ENCODE measurements at places on chromosomes 5 and 9.

- DNase-seq, result no peak
These were observed 180.5 kb upstream of the ZNF462 start for GRCh38 chr9:106682420-106682819.

- peak; percentile 48 for DNase-seq
These were observed at the start of gene MVB12B for GRCh38 chr9:126326228-126327005. TSS of gene MVB12B (plus strand) at chr9:126326829. CDS start at chr9:126326930, 101 bp downstream.

DNA sequence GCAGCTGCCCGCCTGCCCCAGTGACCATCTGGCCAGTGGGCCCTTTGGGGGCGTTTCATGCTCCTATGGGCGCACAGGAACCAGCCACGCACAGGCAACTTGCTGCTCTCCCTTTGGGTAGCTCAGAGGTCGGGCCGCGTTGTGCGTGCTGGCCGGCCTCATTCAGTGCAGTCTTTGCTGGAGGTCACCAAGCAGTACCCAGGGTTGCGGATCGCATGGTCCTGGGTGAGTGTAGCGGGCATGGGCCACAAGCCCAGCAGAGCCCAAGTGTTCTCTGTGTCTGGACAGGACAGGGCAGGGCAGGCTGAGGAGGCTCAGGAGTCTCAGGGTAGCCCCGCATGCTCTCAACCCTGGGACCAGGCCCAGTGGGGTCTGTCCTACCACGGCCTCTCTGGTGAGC, 9.9 kb upstream of the MRNIP start:
- no peak for DNase-seq

DNA sequence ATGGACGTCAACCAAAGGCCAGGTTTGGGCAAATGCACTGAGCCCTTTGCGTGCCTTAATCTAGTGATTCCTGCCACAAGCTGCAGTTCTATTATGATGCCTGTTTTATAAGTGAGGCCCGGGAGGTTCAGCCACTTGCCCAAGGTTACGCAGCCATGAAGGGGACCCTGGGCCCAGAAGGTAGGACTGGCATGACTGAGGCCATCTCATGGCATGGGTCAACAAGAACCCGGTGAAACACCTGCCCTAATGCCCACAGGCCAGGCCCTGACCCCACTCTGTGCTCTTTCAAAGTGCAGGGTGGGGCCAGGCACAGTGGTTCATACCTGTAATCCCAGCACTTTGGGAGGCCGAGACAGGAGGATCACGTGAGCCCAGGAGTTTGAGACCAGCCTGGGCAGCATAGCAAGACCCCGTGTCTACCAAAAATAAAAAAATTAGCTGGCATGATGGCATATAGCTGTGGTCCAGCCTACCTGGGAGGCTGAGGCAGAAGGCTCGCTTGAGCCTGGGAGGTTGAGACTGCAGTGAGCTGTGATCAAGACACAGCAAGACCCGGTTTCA, 8.6 kb downstream of the NINJ1 start:
- no peak for DNase-seq

DNA sequence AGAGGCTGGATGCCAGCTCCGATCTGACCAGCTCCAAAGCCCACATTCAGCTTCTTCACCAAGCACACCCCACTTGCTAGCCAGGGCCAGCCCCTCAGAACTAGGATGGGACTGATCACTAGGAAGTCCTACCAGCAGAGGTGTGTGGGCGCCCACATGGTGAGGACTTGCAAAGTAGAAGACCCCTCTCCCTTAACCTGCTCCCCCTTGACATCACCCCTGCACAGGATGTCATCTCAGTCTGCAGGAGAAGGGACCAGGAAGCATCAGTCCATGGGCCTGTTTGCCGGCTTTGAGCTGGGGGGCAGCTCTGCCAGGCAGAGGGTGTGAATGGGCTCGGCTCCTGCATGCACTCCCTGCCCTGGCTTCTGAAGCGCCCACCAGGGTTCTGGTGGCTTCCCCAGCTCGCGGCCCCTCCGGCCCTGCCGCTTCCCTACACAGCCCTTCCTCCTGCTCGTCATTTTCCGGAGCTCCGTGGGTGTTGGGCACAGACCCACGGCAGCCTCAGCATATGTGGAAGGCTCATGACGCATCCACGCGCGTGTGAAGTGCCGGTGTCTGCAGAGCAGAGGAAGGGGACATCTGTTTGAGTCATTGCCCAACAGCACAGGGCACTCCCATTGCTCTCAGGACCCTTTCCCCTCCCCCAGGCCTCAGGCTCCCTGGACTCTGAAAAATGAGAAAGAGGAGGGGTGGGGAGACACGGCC, 3.7 kb upstream of the FAM78A start:
- DNase-seq, result no peak

DNA sequence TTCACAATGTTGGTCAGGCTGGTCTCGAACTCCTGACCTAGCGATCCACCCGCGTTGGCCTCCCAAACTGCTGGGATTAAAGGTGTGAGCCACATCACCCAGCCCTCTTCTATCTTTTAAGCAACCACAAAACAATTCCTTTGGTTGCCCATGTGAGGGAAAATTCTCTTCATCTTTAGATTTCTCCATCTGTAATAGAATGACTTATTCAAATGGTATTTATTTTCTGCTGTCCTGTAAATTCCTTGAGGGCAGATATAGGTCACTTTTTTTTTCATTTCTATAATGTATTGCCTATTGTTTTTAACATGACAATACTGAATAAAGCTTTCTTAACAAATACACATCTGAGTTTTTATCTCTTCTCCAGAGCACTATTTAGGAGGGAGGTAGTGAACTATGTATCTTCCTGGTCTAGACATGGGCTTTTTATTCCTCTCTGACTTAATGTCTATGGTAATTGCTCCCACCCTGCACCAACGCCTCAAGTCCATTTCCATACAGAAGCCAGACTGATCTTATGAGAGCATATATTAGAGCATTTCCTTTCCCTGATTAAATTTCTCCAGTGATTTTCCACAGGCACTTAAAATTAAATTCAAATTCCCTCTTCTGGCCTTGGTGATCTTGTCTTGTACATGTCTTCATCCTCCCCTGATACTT, 595.6 kb downstream of the CAAP1 start:
- DNase-seq, result no peak

DNA sequence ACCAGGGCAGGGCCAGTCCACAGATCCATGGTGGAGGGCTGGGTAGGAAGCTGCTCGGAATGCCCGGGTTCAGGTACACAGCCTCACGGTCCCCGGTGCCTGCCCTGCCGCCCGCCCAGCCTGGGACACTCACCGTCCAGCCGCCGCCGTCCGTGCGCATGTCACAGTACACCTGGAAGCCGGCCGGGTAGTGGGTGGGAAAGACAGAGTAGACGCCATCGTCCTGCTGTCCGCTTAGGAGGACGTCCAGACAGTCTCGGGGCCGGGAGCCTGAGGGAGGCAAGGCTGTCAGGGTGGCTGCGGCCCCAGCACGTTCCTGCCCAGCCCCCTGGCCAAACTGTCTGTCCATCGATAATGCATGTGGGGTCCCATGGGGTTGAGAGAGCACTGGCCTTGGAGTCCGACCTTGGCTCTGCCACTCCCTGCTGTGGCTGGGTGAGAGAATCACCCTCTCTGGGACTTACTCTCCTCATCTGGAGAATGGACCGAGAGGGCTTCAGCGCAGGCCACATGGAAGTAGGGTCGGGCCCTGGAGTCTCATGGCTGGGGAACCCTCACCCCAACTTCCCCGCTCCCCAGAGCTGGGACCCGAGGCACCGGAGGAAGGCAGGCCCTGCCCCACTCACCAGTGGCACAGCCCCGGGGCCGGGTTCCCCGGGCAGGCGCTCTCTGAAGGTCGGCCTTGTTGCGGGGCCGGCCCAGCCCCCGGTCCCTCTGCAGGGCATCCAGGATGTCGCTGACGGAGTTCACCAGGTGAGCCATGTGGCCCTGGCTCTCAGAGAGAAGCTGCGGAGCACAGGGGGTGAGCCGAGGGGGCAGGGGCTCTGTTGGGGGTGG, 15.2 kb downstream of the FIBCD1 start:
- DNase-seq, result no peak

DNA sequence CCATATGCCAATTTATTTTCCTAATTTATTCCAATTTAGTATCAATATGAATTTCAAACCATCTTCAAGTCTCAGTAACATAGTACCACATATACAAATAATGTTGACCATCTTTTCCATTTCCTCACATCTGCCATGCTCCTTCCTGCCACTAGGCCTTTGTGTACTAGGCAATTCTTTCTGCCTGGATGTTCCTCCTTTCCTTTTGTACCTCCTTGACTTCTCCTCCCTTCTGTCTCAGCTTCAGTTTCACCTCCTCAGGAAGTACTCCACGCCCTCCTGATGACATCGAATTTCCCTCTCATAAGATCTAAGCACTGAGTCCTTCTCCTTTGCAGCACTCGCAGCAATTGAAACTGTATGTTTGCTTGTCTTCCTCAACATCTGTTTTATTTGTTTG, 53.9 kb downstream of the MEF2C start:
- DNase-seq, result no peak

DNA sequence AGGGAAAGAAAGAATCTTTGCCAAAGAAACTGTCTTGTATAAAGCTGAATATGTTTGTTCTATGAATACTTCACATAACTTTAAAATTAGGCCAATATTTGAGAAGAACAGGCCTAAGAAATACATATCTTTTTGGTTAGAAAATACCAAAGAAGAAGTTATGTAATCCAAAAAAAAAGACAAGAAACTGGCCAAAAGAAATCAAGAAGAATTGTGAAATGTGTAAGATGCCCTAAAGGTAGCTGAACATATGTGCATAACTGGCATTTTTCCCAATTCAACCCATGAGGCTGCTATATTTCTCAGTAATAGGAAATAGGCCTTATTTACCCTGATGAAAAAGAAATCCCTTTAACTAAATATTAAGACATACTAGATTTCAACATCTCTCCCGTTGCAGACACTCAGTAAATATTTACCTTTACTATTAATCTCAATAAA, 290.0 kb downstream of the CETN3 start:
- DNase-seq, result no peak

DNA sequence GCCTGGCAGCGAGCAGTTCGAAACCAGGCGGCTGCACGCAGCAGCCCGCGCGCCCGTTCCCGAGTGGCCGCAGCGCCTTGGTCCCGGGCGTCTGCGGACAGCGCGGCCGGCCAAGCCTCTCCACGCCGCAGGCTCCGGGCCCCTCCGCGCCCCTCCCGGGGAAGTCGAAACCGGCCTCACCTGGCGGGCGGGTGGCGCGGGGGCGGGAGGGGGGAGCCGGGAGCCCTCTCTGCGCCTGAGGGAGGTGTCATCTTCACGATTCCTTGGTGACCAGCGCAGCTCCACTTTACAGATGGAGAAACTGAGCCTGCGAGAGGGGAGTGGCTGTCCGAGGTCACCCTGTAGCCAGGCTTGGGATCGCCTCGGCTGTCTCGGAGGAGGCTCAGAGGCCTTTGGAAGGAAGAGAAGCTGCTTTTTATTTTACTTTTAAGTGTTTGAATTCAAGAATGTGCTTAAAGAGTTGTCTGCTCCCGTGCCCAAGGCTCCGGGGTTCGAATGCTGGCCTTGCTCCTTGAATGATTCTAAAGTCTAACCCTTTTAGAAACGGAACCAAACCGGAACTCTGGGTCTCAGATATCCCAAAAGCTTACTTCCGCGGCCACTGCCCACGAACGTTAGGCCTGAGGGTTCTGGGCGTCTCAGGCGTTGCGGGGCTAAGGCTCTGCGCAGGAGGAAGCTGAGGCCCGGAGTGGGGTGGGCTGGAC, 662 bp downstream of the SUSD3 start:
- DNase-seq, result no peak

DNA sequence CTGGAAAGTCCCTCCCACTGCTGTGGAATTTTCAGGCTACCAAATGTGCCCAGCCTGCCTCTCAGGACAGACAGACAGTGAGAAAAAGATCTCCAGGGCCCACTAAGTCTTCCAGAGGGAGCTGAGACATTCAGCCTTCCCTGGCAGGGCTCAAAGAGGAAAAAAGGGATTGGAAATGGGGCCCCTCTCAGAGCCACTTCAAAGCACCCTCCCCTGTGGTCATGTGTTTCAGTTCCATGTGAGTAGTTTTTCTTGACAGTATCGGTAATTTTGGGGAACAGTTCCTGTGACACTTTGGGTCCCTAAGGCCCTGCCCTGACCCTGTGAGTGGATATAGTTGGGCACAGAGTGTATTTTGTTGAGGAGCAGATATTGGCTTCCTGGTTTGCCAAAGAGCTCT, 25.0 kb downstream of the LARP1 start:
- DNase-seq, result no peak

GRCh38 chr9:122912964-122913673, at the start of gene ZBTB6:
TSS of gene ZBTB6 (minus strand) at chr9:122913323. CDS start at chr9:122912072, 1,251 bp downstream.
- peak; percentile 69 for DNase-seq

DNA sequence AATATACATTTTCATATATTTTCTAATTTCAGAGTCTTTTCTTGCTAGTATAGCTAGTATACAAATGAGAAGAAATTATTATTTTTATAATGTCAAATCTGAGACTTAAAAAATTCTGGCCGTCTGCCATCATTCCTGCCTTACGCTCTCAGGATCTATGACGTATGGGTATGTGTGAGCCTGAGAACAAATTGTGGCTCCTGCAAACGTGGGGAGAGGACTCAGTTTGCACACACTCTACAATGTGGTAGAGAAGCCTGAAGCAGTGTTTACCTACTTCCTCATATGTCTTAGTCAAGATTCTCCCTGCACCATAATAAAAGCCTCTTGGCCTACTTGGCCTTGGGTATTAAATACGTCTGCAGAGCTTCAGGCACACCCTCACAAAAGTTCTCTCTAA, 825.4 kb downstream of the SEMA5A start:
- no peak for DNase-seq

DNA sequence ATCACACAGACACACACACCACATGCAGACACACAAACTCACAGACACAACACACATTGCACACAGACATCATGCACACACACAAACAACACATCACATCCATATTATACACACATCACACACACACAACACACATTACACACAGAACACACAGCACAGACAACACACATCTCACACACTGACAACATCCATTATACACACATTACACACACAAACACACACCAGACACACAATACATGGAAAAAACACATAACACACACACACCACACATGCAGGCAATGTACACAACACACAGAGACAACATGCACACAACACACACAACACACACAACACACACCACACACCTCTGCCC, 4.8 kb upstream of the CCDC187 start:
- no peak for DNase-seq

DNA sequence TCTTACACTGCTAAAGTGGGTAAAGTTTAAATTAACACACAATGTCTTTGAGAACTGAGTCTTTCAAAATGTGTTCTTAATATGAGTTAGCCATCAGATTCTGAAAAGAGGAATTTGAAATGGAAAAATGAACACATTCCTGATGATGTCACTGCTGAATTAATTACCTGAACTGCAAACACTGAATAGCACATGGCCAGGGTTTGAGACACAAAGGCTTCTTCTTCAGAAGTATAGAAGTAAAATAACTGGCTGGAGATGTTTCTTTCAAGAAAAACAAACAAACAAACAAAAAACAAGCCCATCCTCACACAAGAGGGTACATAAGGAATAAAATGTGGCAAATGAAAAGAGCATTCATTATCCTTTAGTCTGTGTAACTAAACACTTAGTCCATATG, 7.1 kb downstream of the GLIS3 start:
- no peak for DNase-seq

Data from T-helper 22 cell (primary cell).